ENCODE measurements at places on chromosomes 3 and 15.

- DNase-seq, result no peak
Observed at GRCh38 chr3:125478326-125478725, 41.7 kb downstream of the SNX4 start.

DNA sequence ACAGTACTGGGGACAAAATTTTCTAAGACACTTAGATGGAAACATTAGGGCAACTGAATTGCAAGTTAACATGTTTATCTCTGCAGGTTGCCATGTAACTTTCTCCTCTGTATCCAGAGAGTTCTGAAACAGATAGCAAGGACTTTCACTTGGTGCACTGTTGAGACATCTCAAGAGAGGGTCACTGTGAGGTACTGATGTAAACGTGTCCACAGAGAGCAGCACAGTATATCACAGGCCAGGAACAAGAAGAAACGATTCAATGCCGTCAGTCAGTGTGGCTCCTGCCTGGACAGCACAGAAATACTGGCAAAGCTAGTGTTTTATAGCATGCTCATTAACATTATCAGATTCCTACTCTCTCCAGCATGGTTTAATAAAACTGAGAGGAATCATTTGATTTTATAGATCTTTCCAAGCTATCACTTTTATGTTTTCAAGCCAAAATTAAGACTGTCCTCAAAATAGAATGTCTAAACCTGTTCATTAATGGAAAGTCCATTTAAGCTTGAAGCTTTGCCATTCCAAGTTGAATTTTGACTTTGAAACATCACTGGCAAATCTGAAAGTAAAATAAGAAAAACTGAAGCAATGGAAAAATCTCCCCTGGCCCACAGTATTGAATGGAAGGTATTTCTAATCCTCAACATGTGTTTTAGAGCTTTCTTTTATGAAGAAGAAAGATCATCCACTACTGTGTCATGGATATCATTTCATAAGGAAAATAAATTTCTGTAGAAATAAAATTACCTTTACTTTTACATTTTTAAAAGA lies 102.7 kb downstream of the IMPG2 start:
- DNase-seq, result no peak

GRCh38 chr15:87778358-87778757 lies 478.2 kb downstream of the NTRK3 start:
- DNase-seq, result no peak

GRCh38 chr3:116265976-116266584 lies 179.2 kb downstream of the LSAMP start:
- no peak for DNase-seq

DNA sequence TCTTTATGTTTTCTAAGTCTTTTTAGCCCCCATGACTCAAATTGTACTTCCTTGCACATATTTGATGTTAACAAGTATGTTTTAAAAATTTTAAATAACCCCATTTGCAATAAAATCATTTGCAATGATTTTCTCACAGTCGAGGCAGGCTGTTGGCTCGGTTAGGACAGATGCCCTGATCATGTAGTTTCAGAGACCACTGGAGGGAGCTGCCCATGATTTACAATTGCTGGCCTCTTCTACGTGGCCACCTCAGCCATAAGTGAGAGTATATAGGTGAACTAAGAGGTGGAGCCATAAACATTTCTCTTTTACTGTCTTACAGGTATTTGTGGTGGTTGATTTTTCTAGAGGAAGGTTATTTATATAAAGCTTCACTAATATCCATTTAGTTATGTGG lies 1.7 kb downstream of the DTWD1 start:
- DNase-seq, result no peak

GRCh38 chr3:82202269-82202668 lies 440.8 kb upstream of the GBE1 start:
- no peak for DNase-seq
